RWPE1 (cell line): ENCODE measurements at places on chromosomes 4 and X.

DNA sequence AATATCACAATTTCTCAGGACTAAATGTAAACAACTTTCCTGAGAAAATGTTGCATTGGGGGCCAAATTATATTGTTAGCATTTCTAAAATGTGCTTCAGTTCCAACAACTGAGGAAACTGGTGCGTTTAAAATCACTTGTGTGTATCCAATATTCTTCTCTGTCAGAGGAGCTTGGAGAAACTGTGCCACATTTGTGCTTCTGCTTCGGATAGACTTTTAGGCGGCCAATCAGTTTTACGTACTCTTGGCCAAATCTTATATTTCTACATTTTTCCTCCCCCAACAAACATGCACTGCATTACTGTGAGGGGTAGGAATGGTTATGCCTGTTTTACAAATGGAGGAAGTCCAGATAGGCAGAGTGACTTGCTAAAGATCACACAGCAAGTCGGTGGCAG, 27.4 kb upstream of the TRPC5OS start:
- DNase-seq = no peak

DNA sequence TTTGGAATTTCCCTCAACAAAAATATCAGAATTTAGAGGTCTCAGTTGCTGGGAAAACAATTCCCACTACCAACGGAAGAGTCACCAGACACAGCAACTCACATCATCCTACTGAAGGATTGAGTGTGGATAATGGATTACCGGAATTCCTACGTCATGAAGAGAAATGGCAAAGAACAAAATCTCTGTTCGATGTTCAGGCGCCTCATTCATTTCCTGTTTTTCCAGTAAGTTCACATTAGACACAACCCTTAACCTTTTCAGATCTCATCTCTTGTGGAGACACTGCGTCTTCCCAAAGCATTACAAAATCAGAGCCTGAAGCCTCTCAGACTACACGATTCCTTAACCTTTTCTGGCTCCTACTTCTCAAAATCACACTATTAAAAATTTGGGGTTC, 58.5 kb upstream of the CPEB2 start:
- no peak for DNase-seq

DNA sequence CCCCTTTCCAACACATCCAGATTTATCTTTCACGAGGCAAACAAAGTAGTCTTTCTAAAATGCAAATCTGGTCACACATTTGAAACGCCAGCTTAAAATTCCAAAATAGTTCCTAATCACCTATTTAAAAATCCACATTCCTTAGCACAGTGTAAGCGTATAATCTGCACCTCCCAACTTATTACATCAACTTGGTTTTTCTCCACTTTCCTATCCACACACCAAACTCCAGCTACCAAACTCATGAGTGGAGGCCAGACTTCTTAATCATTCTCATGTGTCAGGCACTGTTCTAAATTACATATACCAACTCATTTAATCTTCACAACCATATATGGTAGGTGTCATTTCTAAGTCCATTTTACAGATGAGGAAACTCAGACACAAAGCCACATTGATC, 33.8 kb downstream of the ENOX2 start:
- DNase-seq = no peak

GRCh38 chrX:19728915-19729314, 158.5 kb downstream of the SH3KBP1 start:
- DNase-seq = no peak

DNA sequence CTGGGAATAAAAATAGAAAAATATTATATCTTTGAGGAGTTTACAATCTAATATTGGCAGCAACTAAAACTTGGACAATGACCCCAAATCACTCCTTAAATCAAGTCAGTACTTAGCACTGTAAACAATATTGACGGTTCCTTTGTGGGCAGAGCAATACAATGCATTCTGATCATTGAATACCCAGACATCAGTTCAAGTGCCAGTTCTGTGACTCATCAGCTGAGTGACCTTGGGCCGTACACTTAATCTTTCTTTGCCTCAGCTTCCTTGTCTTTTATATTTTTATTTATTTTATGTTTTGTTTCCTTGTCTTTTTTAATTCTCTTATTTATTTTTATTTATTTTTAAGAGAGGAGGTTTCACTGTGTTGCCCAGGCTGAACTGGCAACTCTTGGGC, 112.2 kb upstream of the ANXA3 start:
- DNase-seq = no peak

DNA sequence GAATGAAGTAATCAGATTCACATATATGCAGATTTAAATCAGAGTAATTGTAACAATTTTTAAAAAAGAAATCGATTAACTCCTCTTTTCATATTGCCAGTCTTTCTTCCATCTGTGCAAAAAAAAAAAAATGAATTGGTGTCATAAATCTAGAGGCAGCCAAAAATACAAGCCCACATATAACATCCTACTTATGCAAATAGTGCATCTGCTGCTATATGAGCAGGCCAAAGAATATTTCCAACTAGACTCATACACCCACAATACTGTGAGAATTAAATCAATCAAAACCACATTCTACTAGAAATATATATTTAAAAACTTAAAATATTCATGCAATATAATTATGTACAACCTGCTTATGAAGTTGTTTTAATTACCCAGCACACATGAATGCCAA, 298.1 kb upstream of the TRAM1L1 start:
- no peak for DNase-seq

- DNase-seq = no peak
Measured at GRCh38 chr4:176063718-176064117, 1.9 kb upstream of the WDR17 start.

DNA sequence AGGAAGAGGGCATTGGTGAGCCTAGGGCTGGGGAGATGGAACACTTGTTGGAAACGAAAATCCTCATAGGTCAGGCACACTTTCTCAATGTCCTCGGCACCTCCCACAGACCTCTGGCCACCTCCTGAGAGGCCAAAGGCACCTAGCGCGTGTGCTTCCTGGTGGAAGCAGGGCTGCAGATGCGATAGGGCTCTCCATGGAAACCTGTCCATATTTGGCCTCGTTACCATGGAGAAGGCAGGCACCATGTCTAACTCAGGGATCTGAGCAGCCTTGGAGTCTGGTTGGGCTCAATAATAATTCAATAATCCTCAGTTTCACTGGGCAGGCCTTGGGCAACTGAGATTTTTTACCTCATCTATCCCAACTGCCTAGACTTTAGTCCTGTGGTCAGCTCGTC, 58.3 kb downstream of the RAI2 start:
- no peak for DNase-seq

DNA sequence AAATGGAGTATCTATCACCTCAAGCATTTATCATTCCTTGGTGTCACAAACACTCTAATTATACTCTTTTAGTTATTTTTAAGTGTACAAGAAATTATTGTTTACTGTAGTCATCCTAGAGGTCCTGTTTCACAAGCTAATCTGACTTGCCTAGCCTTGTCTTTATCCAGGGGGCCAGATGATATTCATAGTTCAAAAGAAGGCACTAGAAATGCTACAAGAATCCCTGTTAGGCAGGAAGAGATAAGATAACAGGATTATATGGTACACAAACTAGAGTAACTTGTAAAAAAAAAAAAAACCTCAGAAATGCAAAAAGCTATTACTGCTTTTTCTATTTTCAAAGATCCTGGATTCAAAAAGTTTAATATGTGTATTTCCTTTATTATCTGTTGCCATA, 95.8 kb downstream of the MBNL3 start:
- DNase-seq = no peak

DNA sequence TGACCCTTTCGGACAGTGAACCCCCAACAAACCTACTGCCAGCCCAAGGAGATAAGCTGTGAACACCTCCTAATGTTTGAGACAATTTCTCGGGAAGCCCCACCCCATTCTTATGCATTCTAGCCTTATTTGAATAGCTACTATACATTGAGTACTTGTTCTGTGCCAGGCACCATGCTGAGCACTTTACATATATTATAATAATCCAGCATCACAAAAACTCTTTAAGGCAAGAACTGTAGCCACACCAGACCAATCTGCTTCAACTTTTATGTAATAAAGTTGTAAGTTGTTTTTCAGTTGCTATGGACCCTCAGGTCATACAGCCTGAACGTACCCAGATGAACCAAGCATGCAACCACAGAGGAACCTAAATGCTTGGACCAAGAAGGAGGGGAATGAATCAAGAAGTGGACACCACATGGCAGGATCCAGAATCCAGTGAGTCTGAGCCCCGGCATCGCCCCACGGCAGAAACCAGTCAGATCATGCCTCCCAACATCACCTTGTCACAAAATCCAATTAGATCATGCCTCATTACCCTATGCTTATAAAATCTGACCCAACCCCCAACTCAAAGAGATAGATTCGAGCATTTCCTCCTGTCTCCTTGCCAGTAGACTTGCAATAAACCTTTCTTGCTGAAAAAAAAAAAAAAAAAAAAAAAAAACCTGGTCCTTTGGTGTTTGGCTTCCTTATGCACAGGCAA, 225.0 kb downstream of the QDPR start:
- no peak for DNase-seq

- DNase-seq = no peak
Measured at GRCh38 chrX:136067097-136067496, 80.2 kb upstream of the FHL1 start.

- DNase-seq = peak; percentile 11
Measured at GRCh38 chrX:103774070-103774642, 2.5 kb upstream of the PLP1 start.

DNA sequence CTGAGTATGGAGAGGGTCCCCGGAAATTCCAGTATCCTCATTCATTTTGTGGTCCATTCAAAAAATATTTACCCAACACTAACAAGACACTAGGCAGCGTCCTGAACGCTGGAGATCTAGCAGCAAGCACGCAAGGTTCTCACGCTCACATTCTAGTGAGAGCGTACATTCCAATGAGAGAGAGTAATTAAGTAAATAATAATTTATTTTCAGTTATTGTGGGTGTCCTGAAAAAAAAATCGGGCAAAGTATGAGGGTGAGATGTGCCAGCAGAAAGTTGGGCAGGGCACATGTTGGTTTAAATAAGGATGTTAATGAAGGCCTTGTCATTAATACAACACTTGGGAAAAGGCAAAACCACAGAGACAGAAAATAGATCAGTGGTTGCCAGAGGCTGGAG, 4.0 kb upstream of the TMEM156 start:
- peak; percentile 34 for DNase-seq

GRCh38 chr4:142473218-142473959, 372.7 kb downstream of the INPP4B start:
- no peak for DNase-seq

- no peak for DNase-seq
Measured at GRCh38 chr4:175930471-175930870, 118.4 kb upstream of the GPM6A start.

DNA sequence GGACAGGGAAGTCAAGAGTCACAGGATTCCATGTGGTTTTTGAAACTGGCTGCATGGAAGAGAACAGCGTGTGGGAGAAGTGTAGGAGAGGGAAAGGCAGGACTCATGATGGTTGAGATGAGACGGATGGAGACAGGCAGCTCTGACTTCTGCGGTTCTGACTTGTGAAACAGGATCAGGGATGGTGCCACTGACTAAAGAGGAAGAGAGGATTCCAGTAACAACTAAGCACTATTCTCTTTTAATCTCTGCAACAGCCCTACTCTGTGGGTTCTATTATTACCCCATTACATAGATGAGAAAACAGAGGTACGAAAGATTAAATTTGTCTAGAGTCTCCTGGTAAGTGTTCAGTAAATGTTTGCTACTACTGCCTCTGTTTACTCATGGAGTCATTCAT, 156.3 kb downstream of the CBR4 start:
- no peak for DNase-seq

- no peak for DNase-seq
Measured at GRCh38 chrX:349702-350101, 31.1 kb upstream of the GTPBP6 start.

DNA sequence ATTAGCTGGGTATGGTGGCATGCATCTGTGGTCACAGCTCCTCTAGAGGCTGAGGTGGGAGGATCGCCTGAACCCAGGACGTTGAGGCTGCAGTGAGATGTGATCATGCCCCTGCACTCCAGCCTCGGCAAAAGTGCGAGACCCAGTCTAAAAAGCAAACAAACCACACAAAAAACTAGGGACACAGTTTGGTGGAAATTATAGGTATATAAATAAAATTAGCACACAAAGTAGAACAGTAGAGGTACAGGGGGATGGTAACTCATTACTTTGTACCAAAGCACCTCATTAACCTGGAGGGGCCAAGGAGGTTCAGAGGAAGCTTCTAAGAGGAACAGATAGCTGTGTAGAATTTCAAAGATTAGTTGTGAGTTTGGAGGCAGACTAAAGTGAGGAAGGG, 5.1 kb downstream of the VBP1 start:
- no peak for DNase-seq

DNA sequence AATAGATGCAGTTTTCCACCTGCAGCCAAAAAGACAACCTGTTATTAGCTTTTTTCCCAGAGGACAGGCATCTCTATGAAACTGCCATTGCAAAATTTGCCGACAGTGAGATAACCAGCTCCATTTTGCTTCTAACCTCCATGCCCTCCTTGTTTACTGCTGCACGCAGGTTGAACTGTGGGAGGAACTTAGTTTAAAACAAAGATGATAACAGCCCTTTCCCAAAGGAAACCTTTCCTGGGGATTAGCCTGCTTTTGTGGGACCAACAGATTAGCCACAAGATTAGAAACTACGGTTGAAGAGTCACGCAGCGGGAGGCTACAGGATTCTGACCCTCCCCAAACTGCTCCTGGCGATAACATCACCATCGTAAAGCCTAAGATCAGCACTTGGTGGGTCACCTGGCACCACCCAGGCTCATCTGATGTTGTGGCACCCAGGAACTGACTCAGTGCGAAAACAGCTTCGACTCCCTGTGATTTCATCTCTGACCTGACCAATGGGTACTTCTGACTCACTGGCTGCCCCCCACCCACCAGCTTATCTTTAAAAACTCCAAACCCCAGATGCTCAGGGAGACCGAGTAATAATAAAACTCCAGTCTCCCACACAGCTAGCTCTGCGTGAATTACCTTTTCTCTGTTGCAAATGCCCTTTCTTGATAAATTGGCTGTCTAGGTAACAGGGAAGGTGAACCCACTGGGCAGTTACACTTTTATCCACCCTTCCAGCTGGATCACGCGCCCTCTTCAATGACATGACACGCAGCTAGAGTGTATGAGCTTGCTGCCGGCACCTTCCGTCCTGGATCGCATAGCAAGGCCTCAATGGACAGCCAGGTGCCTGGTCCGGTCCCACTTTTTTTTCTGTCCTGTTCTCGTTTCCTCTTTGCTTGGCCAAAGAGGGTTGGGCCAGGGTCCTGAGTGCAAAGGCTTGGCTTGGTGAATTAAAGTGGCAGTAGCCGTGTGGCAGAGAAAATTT, 27.2 kb downstream of the NOP14 start:
- peak; percentile 67 for DNase-seq

DNA sequence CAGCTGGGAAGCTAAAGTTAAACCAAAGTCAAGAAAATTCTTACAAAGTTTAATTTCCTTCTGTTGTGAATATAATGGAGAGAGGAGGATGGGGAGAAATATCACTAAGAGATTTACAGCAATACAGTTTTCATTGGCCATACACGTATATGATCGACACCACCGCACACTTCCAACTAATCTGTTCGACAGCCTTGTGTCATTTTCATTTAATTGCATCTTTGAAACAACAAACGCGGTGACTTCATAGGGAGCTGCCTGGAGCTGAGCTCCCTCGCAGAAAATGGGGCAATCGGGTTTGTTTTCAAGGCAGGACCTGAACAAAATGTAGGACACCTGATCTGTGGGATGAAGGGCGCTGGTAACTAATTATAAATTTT, 1.3 kb downstream of the PTPN13 start:
- DNase-seq = no peak
